ENCODE measurements at places on chromosomes 2 and 18.

GRCh38 chr18:13382954-13383827 is 164.6 kb downstream of the LDLRAD4 start:
- no peak for DNase-seq

DNA sequence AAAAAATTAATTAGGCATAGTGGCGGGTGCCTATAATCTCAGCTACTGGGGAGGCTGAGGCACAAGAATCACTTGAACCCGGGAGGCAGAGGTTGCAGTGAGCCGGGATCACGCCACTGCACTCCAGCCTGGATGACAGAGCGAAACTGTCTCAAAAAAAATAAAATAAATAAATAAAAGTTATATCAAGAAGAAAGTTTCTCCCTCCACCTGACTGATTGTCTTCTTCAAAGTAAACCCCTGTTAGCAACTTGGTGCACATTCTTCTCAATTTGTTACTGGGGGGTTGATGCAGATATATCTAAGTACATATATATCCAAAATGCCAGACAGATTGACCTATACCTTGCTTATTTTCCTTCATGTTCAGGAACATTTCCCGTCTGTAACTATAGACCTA is 5.2 kb upstream of the MYCN start:
- DNase-seq = no peak

DNA sequence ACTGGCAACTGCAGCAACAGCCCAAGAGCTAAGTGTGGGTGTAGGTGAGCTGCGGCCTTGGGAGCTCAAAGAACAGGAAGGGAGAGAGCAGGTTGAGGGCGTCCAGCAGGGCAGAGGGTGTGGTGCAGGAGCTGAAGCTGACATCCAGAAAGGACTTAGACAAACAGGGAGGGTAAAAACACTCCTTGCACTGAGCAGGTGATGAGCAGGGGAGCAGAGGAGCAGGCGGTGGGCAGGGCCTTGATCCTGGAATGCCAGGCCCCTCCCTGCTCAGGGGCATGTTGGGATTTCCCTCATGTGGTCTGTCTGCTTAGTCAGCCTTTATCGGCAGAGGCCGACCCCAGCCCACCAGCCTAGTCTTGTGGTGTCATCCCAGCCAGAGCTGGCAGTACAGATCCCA is 63.6 kb downstream of the VSNL1 start:
- no peak for DNase-seq

- DNase-seq = no peak
Measured at GRCh38 chr18:44887227-44887631, 206.5 kb downstream of the SETBP1 start.

DNA sequence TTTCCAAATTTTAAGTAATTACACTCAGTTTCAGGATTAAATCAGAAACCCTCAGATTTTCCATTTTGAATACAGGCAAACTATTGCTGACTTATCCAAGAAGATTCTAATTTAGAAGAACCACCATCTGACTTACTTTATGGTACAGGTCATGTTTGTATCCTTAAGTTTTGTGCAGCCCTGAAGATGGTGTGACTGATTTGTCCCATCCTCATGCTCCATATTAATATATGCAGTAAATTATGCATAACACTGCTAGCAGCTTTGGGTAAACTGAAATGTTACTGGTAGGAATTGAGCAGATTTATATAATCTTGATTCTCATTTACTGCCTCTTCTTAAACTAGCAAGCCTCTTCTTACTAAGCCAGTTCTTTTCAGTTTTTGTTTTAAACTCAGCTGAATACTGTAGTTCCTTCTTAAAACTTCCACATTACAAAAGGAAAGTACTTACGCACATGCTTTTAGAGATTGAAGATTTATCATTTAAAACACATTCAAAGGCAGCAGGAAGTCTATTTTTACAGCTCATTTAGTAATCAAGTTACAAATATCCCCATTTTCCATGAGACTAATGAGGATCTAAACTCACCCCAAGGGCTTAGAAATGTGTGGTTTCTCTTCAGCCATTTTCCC is 25.7 kb downstream of the MEX3C start:
- no peak for DNase-seq

DNA sequence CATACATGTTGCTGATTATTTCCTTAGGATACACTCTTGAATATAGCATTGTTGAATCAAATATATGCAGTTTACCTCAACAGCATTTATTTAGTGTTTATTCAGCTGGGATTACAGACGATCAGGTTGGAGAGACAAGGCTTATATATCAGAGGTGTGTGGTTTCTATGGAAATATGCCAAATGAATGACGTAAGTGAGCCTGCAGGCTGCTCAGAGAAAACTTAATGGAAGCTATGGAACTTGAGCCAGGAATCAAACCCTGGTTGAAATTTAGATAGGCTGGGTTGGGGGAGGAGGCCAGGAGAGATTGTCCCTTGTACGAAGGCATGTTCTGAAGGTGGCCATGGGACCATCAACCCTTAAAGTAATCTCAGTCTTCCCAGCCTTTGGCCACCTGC is 79.5 kb downstream of the INPP4A start:
- no peak for DNase-seq

- DNase-seq = no peak
Measured at GRCh38 chr2:3670941-3671340, 12.9 kb downstream of the ALLC start.

- no peak for DNase-seq
Measured at GRCh38 chr2:125942585-125943424, 713.2 kb upstream of the GYPC start.

DNA sequence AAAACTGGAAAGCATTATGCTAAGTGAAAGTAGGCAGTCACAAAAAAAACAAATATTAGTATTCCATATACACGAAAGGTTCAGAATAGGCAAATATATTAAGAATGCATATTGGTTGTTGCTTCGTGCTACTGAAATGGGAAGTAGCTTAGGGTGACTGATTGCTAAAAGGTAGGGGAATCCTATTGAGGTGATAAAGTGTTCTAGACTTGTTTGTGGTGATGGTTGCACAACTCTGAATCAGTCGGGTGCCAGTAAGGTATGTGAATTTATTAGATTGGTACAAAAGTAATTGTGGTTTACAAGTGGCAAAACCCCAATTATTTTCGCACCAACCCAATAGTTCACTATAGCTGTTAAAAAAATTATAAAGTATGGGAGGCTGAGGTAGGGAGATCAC is 20.7 kb downstream of the USP34 start:
- DNase-seq = no peak

DNA sequence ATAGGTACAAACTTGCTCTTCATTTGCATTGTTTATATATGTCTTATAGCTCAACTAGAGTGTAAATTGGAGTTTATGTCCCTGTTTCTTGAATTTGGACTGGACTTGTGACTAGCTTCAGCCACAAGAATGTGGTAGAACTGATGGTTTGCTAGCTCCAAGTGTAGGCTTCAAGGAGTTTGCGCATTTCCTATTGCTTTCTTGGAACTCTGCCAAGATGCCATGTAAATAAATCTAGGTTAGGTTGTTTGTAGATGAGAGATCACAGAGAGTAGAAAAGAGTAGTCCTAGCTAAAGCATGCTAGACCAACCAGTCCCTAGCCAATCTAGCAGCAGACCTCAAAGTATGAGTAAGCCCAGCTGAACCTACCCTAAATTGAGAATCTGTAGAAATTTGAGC is 183.0 kb upstream of the CYP26B1 start:
- no peak for DNase-seq

GRCh38 chr2:168545439-168546082 is 89.5 kb downstream of the CERS6 start:
- DNase-seq = no peak

DNA sequence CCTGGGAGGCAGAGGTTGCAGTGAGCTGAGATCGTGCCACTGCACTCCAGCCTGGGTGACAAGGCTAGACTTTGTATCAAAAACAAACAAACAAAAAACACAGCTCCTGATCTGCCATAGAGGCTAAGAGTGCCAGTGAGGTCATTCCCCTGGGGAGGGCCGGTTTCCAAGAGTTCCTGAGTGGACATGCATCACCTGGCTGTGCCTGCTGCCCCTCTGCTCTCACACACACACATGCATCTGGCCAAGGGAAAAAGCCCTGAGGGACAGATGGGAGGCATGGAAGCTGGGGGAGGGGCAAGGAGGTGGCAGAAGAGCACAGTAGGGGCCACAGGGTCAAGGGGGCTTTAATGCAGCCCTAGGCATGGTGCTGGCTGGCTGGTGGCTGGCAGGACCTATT is 60.4 kb downstream of the ZBTB7C start:
- DNase-seq = no peak

- no peak for DNase-seq
Measured at GRCh38 chr2:152200565-152201465, 25.3 kb upstream of the STAM2 start.

DNA sequence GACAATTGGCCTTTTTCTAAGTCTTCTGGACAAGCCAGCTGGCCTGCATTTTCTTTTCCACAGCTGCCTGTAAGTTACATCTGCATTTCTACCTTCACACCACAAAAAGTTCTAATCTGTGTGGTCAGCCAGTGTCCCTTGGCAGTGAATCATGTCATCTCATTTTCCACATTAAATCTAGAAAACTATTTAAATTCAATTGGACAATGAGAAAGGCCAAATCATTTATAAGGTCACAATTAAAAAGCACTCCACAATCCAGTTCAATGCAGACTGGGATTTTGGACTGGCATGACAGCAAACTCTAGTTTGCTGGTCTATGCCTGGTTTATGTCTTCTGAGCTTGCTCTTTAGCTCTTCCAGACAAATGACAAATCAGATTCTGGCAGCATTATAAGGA is 494.2 kb upstream of the SPHKAP start:
- no peak for DNase-seq

DNA sequence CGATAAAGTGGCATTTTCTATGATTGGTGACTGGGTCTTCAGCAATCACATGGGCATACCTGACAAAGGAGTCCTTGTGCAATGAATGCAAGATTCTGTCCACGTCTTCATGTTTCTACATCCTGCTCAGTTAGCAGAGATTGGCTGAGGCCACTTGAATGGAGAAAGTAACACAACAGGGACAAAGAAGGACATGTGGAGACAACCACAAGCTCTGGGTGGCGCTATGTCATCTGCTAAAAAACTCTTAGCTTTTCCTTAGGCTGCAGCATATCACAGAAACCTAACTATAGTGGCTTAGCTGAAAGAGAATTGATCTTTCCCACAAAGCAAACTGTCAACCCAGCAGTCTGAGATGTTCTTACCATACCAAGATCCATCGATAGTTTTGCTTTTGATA is 1109.7 kb downstream of the SOCS6 start:
- DNase-seq = peak; percentile 33

Measured in NCI-H187 treated with DMSO at 0.1 percent for 48 hours (cell line).